AG08395 (cell line): ENCODE measurements at places on chromosomes 11 and 22.

GRCh38 chr11:67436459-67437081, 912 bp downstream of the PTPRCAP start:
- DNase-seq: no peak

DNA sequence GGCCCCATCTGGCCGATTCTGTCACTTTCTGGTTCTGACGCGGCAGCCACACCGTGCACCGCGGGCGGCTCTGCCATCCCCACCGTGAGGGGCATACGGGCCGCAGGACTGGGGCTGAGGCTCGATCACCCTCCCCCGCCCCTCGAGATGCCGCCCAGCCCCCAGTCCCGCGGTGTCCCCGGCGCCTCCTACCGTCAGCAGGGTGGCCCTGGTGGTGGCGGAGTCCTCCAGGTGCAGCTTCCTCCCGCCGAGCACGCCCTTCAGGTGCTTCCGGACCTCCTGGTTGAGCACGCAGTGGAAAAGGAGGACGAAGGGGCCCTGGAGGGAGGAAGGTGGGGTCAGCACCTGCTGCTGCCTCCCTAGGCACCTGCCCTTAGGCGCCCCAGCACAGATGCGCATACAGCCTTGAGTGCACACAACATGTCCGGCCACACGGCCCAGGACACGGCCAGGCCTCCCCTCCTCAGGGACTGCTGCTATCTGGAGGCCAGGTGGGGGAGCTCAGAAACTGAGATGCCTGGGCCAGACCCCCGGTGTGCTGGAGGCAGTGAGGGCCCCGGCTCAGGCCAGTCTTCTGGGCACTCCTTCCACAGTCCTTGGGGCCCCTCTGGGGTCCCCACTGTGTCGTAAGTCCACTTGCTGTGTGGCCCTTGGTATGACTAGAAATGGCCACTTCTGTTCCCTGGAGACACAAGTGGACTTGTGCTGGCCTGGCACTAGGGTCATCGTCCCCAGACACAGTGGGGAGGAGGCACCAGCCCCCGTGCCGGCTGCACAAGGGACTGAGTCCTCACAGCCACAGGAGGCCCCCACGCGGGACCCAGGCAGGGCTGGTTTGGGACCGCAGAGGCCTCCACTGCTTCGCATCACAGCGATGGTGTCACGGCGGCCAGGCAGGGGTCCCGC, 31.5 kb downstream of the TRMU start:
- DNase-seq: no peak

DNA sequence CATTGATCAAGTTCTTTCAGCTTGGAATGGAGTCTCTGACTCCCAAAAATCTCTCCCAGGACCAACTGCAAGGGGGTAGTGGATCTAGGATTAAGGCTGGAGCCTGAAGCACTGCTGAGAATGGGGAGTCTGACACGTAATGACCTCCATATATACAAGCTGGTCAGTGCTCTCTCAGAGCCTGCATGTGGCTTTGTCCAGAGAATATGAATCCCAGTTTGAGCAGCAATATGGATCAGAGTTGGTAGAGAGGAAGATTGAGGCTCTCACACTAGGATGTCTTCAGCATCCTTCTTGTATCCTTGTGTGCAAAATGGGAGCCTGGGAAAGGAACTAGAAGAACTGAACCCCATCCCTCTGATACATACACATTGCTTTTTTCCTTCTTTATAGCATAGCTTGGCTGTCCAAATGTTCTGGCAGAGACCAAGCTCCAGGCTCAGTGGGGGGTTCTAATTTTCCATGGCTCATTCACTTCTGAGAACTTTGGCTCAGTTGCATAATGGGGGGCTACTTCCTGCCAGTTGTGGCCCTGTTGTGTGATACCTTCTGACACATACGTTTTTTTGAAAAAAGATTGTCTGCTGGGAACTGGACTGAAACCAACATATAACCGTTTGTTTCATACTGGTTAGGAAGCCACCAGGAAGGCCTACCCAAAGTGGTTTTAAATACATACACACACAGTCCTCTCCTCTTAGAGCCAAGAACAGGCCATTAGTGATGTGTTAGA, 138.2 kb downstream of the ETS1 start:
- no peak for DNase-seq

- peak; percentile 15 for DNase-seq
Observed at GRCh38 chr11:69145050-69145380, 10.7 kb upstream of the SMIM38 start.

- DNase-seq: no peak
Observed at GRCh38 chr11:106479646-106480045, 402.2 kb downstream of the AASDHPPT start.
